WTC11 (cell line): ENCODE measurements at places on chromosomes 16 and 17.

- no peak overlapping the region for H3K27ac ChIP-seq
- H3K27me3 ChIP-seq: peaks cover 12% of the 10 kb centered on the region
- DNase-seq: no peak
- no peak overlapping the region for H3K4me3 ChIP-seq
Observed at GRCh38 chr17:15351478-15351840, 10.1 kb upstream of the TEKT3 start.

DNA sequence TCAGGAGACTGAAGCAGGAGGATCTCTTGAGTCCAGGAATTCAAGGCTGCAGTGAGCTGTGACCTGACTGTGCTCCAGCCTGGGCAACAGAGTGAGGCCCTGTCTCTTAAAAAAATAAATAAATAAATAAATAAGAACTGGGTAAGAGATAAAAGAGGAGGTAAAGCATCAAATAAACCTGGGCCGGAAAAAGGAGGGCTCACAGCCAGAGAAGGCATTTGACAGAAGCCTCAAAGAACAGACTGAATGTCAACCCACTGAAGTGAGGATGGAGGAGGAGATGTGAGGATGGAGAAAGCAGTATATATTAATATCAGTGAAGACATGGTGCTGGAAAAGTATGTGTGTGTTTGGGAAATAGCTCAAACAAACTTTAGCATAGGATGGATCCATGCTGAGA is 6.1 kb downstream of the NOG start:
- peaks cover 21% of the 10 kb centered on the region for H3K4me1 ChIP-seq
- no peak overlapping the region for H3K4me3 ChIP-seq
- no peaks in the 10 kb centered on the region for H3K36me3 ChIP-seq
- no peak overlapping the region for H3K27ac ChIP-seq

- DNase-seq: no peak
- peaks cover 6% of the 10 kb centered on the region; the same call in 1 of the 2 replicates for H3K4me1 ChIP-seq
- H3K4me3 ChIP-seq: no peak overlapping the region
- no peaks in the 10 kb centered on the region for H3K27me3 ChIP-seq
Observed at GRCh38 chr16:17173281-17173680, 297.5 kb downstream of the XYLT1 start.

GRCh38 chr17:45265821-45266220 is 3.9 kb upstream of the SPATA32 start:
- peaks cover 7% of the 10 kb centered on the region for H3K27me3 ChIP-seq
- H3K27ac ChIP-seq: no peak overlapping the region
- H3K36me3 ChIP-seq: peaks cover 11% of the 10 kb centered on the region; the same call in 1 of the 2 replicates
- no peak for DNase-seq
- H3K4me1 ChIP-seq: peaks cover 9% of the 10 kb centered on the region; the same call in 1 of the 2 replicates

GRCh38 chr16:27712251-27712711 is 162.3 kb downstream of the KATNIP start:
- H3K27ac ChIP-seq: peak overlapping the region; percentile 61; the same call in 1 of the 2 replicates
- H3K36me3 ChIP-seq: no peaks in the 10 kb centered on the region
- no peaks in the 10 kb centered on the region for H3K27me3 ChIP-seq
- no peak for DNase-seq

DNA sequence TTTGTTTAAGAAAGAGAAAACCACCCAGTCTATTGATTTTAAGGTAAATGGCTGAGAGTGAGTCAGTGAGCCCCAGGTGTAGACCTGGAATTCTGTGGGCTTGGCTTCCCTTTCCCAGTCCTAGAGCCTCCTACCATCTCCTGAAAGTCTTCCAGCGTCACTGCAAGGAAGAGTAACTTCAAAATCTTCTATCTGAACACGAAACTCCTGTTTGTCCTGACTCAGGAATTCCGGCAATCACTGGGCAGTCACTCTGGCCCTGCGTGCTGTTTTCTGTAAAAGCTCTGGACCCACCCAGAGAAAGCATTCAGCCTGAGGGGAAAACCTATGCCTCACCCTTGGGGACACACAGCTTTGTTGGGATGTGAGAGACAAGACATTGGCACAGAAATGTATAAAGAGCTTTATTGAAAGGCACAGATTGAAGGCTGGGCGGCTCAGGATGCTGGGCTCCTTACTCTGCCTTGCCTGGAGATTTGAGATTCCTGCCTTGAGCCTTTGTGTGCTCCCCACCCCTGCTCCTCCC is 15.9 kb downstream of the MINK1 start:
- no peaks in the 10 kb centered on the region for H3K36me3 ChIP-seq
- no peak for DNase-seq
- H3K4me3 ChIP-seq: 0 out of 2 replicates have a peak overlapping the region, but pooled peaks have one; percentile 10
- H3K4me1 ChIP-seq: peaks cover 62% of the 10 kb centered on the region

- DNase-seq: no peak
- H3K36me3 ChIP-seq: peaks cover 70% of the 10 kb centered on the region
- H3K27ac ChIP-seq: no peak overlapping the region
- H3K27me3 ChIP-seq: peaks cover 11% of the 10 kb centered on the region; the same call in 1 of the 2 replicates
Observed at GRCh38 chr16:7057458-7057857, 275.2 kb upstream of the RBFOX1 start.

DNA sequence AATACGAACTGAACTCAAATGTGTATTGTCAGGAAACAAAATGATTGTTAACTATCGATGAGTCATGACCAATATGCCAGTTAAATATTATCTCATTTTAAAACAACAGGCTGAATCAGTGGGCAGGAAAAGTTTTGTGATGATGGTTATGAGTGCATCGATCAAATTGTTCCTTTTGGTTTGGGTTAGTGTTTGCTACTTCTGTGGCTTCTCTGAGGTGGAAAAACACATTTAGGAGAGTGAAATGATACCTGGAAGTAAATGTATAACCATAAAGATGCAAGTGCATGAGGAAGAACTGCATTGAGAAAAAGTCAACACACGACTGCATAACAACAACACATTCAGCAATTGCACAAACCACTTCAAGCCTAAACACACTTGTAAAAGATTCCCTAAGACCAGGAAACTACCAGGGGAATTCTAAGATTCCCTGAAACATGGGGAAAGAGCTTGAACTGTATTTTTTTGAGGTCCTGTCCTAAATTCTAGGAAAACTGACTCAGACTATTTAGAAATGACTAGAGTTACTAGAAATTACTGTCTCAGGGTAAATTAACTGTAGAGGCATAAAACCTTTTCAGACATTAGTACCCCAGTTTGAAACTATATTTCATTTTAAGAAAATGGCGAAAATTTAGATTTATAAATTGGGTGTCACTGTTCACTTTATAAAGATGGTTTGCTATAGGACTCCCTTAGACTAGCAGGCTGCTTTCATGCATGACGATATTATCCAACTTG is 44.8 kb downstream of the CDYL2 start:
- H3K4me3 ChIP-seq: no peak overlapping the region
- no peak for DNase-seq
- no peaks in the 10 kb centered on the region for H3K36me3 ChIP-seq
- no peaks in the 10 kb centered on the region for H3K4me1 ChIP-seq
- H3K27me3 ChIP-seq: no peaks in the 10 kb centered on the region
- no peak overlapping the region for H3K27ac ChIP-seq

DNA sequence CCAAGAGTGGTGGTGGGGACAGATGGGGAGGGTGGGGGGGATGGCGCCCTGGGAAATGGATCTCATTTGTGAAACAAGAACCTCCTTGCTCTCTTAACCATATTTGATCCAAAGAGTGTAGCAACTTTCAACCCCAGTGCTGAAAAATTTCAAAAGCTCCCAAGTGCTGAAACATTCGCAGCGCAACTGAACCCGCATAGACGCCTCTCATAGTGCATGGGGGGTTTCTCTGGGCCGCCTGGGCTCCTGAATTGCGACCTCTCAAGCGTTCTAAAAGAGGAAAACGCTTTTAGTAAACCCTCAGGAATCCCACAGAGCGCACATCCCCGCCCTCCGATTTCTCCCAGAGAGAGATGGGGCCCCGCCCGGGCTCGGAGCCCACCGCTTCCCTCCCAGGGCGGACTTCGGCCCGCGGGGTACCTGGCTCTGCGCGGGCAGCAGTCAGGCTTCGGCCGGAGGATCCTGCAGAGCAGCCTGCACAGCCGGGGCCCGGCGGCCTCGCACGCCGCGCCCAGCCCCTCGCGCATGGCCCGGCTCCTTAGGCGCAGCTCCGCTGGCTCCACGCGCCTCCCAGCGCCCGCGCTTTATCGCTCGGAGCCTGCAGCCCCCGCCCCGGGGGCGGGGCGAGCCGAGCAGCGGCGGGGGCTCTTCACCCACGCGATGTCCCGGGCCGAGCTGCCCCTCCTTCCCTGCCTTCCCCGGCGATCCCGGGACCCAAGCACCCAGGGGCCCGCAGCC is 7.0 kb downstream of the NOS2 start:
- DNase-seq: peak; percentile 51
- H3K27me3 ChIP-seq: peaks cover 35% of the 10 kb centered on the region
- peaks cover 7% of the 10 kb centered on the region for H3K4me1 ChIP-seq
- H3K36me3 ChIP-seq: no peaks in the 10 kb centered on the region
- H3K4me3 ChIP-seq: peak overlapping the region; percentile 62

- H3K4me1 ChIP-seq: peaks cover 7% of the 10 kb centered on the region
- H3K36me3 ChIP-seq: no peaks in the 10 kb centered on the region
- H3K4me3 ChIP-seq: no peak overlapping the region
- no peak for DNase-seq
- peaks cover 7% of the 10 kb centered on the region; the same call in 1 of the 2 replicates for H3K27me3 ChIP-seq
- no peak overlapping the region; the same call in 1 of the 2 replicates for H3K27ac ChIP-seq
Observed at GRCh38 chr17:16425698-16426659, 10.6 kb downstream of the TRPV2 start.

DNA sequence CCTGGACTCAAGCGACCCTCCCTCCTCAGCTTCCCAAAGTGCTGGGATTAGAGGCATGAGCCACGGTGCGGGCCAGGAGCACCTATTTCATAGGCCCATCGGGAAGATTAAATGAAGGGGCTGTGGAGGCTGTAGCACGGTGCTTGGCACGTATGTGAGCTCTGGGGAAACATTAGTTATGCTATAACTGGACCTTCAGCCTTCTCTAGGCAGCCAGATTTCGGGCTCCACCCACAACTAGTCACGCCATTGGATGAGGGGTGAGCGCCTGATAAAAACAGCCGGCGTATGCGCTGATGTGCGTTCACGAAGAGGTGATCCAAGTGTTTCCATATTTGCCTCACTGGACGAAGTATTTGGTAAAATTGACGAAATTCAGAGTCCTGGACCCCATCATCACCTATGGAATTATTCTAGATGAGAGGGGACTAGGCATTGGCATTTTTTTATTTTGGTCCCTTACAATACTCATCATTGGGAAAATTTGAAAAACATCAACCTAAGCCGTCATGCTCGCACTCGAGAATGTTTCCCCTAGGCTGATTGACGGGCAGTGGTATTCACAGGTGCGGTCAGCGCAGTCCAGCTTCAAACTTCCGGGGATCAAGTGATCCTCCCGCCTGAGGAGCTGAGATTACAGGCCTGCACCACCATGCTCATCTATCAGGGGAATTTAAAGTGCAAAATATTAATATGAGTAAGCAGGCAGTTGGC is 1.8 kb upstream of the ANKRD11 start:
- H3K27me3 ChIP-seq: no peaks in the 10 kb centered on the region; the same call in 1 of the 2 replicates
- peak overlapping the region; percentile 83 for H3K4me3 ChIP-seq
- H3K27ac ChIP-seq: peak overlapping the region; percentile 76
- no peaks in the 10 kb centered on the region for H3K36me3 ChIP-seq
- DNase-seq: no peak
- peaks cover 29% of the 10 kb centered on the region for H3K4me1 ChIP-seq
